ENCODE measurements at places on chromosomes 12 and 14. TPM values are rescaled to one million over a fixed set of nuclear protein-coding genes. Genes with fewer than 3 reads are reported as not detected.

KRT73 gene
- total RNA-seq, result not detected

LEMD3 gene
- 26.9 TPM for total RNA-seq

MYL2 gene
- not detected for total RNA-seq

DNA sequence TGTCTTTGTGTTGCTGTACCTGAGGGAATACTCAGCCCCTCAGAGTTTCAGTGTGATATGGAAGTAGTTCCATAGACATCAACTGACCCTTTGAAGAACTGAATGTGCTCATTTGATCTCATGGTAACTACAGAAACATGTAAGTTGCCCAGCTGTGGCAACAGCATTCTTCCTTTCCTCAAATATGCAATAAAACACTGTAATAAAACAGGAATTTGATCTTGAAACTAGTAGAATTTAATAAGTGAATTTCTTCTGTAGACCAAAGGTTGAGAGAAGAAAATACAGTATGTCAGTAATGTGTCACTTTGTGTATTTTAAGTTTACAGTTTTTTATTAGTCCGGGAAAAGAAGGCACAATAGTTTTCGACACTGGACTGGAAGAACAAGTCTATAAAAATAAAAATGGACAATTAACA lies 31.9 kb downstream of the KCTD10 start:
- no peak for DNase-seq

DNA sequence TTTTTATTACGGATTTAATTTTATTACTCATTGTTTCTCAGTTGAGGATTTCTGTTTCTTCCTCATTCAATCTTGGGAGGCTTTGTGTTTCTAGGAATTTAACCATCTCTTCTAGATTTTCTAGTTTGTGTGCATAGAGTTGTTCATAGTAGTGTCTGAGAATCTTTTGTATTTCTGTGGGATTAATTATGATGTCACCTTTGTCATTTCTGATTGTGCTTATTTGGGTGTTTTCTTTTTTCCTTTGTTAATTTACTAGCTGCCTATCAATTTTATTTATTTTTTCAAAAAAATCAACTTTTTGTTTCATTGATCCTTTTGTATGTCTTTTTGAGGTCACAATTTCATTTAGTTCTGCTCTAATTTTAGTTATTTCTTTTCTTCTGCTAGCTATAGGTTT lies 75.9 kb downstream of the IFNG-AS1 start:
- DNase-seq, result no peak

DNA sequence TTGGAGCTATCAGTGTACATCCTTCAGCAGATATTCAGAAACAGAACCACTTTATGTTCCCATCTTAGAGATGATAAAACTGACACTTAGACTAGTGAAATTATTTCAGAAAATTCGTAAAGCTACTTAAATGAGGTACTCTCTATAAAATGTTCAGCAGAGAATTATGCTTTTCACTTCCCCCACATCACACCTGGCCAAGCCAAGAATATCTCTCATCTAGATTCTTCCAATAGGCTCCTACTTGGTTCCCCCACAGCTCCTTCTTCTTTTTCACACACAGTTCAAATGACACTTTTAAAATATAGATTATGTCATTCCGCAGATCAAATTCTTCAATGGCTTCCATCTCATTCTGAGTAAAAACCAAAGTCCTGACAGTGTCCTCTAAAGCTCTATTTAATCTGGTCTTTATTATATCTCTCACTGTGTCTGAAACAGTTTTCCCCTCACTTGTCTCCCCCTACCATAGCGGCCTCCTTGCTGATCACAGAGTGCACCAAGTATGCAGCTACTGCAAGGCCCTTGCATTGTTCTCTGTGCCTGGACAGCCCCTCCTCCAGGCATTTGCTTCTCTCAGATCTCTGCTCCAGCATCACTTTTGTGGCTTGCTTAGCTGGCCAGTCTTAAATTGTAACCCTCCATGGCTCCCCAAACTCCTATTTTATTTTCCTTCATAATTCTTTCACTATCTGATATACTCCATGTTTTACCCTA lies 736.8 kb upstream of the USP15 start:
- DNase-seq, result no peak

SLC8A3 gene
- not detected for total RNA-seq

GRCh38 chr12:54300732-54301427 lies at the start of gene NFE2:
TSS of gene NFE2 (minus strand) at chr12:54301015. CDS start at chr12:54295248, 5,767 bp downstream.
- no peak for DNase-seq

- no peak for DNase-seq
Measured at GRCh38 chr12:19529951-19530636, 90.8 kb downstream of the AEBP2 start.

GRCh38 chr12:100877776-100878175 lies 83.2 kb downstream of the ANO4 start:
- no peak for DNase-seq

NFKBIA gene
- 99.4 TPM for total RNA-seq
